ENCODE measurements at places on chromosomes 2 and 18.

GRCh38 chr2:240033330-240033678, 3.1 kb upstream of the OR6B2 start:
- H3K4me3 ChIP-seq, result no peak overlapping the region
- H3K4me1 ChIP-seq, result no peaks in the 10 kb centered on the region
- peaks cover 8% of the 10 kb centered on the region for H3K27me3 ChIP-seq
- DNase-seq, result no peak
- no peaks in the 10 kb centered on the region for H3K36me3 ChIP-seq

DNA sequence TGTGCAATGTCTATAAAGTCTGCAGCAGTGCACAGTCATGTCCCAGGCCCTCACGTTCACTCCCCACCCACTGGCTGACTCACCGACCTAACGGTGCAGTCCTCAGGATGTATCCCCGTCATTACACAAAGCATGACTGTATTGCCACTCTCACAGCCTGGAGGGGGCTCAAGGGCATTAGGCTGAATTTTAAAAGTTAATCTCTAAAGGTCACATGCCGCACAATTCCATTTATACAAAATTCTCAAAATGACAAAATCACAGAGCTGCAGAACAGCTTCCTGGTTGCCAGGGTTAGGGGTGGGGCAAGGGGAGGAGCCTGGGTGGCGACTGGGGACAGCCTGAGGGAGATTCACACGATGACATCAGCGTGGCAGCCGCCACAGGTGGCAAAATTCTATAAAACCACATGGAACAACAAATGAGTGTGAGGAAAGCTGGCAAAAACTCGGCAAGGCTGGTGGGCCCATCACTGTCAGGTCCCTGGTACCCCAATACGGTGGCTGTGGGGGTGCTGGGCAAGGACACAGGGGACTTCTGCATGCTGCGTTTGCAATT, 97.6 kb downstream of the NDUFA10 start:
- H3K36me3 ChIP-seq, result no peaks in the 10 kb centered on the region
- no peaks in the 10 kb centered on the region for H3K27me3 ChIP-seq
- no peak overlapping the region for H3K4me3 ChIP-seq
- no peak overlapping the region for H3K27ac ChIP-seq
- DNase-seq, result peak; percentile 93

- no peaks in the 10 kb centered on the region for H3K36me3 ChIP-seq
- H3K27me3 ChIP-seq, result no peaks in the 10 kb centered on the region
- no peak overlapping the region for H3K4me3 ChIP-seq
- no peaks in the 10 kb centered on the region for H3K4me1 ChIP-seq
- no peak overlapping the region for H3K27ac ChIP-seq
- DNase-seq, result no peak
These were observed 58.3 kb downstream of the ETAA1 start for GRCh38 chr2:67455219-67456142.

GRCh38 chr2:95272781-95273180, 1.5 kb upstream of the PROM2 start:
- H3K36me3 ChIP-seq, result no peaks in the 10 kb centered on the region
- H3K4me1 ChIP-seq, result no peaks in the 10 kb centered on the region
- H3K27me3 ChIP-seq, result no peaks in the 10 kb centered on the region

DNA sequence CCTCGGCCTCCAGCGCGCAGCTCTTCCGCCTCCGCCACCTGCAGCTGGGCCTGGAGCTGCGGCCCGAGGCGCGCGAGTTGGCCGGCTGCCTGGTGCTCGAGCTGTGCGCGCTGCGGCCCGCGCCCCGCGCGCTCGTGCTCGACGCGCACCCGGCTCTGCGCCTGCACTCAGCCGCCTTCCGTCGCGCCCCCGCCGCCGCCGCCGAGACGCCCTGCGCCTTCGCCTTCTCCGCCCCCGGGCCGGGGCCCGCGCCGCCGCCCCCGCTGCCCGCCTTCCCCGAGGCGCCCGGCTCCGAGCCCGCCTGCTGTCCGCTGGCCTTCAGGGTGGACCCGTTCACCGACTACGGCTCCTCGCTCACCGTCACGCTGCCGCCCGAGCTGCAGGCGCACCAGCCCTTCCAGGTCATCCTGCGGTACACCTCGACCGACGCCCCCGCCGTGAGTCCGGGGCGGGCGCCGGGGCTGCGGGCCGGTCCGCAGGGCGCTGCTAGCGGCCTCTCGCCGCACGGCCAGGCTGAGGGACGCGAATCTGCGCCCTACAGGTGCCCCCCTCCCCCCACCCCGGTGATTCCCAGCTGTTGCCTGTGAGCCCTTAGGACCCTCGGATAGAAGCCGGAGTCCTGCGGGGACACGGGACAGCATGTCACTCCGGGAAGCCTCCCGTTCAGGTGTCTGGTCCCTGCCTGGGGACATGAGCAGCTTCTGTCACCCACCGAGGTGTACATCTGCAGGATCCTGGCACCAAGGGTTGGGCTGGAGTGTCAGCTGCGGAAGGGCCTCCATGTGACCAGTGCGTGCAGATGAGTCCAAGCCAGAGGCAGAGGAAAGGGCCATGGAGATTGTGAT, 616 bp downstream of the RNPEPL1 start:
- H3K27me3 ChIP-seq, result no peaks in the 10 kb centered on the region
- peak overlapping the region; percentile 46 for H3K27ac ChIP-seq
- DNase-seq, result peak; percentile 64
- peak overlapping the region; percentile 58 for H3K4me3 ChIP-seq

GRCh38 chr2:15867194-15868171, 72.9 kb upstream of the MYCN start:
- no peaks in the 10 kb centered on the region for H3K4me1 ChIP-seq
- H3K36me3 ChIP-seq, result no peaks in the 10 kb centered on the region
- no peak overlapping the region for H3K27ac ChIP-seq

DNA sequence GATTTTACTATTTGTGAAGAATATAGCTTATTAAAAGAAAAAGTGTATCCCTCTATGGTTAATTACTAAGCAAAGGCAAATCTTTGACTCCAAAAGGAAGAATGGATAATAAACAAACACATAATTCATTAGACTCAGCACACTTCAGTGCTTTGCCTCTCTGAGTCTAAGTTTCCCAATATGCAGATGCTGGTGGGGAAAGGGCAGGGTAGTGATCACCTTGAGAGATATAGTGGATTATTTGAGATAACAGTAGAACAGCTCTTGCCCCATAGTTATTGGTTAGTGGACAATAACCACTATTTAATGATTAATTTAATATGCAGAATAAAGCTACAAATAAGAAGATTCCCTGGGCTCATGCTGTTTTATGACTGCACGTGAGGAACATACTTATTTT, 98.2 kb upstream of the SLC8A1 start:
- no peak overlapping the region for H3K27ac ChIP-seq
- H3K27me3 ChIP-seq, result no peaks in the 10 kb centered on the region
- H3K36me3 ChIP-seq, result no peaks in the 10 kb centered on the region
- DNase-seq, result no peak
- H3K4me1 ChIP-seq, result no peaks in the 10 kb centered on the region

- H3K4me1 ChIP-seq, result no peaks in the 10 kb centered on the region
- no peaks in the 10 kb centered on the region for H3K36me3 ChIP-seq
- no peaks in the 10 kb centered on the region for H3K27me3 ChIP-seq
These were observed 363.3 kb upstream of the SMIM21 start for GRCh38 chr18:75790796-75791195.

Data from IMR-90 (cell line).